ENCODE measurements at places on chromosomes 7 and 10.

DNA sequence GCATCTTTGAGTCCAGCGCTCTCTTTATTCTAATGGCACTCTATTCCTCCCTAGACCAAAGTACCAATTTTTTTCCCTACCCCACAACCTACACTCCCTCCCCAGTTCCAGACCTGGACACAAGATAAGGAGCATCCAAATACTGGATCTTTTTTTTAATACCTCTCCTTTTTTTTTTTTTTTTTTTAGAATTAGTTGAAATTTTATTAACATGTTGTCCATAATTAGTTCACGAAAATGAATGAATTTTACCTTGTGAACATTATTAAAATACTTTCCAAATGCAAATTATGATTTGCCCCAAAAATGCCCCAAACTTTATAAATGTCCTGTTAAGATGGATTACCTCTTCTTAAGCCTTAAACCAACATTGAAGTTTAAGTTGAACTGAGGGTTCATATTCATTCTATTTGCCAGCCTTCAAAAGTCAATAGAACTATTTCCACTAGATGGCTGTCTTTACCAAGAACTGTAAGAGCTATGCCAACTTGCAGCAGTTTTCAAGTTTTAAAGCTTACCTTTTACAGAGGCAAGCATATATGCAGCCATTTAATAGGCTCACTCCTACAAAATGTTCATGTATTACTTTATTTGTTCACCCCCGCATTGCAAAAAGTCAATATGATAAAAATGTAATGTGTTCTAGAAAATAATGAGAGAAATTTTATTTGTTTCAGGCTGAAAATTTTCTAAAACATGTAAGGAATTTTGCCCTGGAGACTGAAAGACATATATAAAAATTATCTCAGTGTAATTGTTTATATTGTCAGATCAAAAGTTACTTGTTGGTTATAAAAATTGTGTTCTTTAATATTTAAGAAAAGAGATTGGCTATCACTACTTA lies 39.7 kb upstream of the TNKS2 start:
- no peak for DNase-seq

DNA sequence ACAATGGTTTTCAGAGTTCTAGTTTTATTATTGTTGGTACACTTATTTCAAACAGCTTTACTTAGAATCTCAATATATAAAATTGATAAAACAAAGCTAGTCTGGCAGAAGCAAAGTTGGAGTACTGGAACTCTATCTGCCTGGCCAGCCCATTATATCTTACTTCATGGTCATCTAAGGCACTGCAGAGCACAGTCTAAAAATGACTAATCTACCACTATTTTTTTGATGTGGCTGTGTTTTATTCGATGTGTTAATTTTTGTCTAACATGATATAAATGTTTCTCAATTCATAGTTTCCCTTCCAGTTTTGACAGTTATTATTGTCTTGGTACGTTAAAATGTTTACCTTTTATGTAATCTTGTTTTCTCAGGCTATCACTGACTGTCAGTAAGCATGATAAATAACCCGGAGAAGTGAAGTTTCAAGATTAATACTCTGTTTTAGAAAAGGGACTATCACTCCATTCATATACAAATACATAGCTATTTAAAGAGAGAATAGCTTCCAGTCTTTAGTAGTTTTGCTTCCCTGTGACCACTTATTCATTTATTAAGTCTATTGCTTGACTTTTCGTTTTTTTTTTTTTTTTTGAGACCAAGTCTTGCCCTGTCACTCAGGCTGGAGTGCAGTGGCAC lies 60.6 kb upstream of the CSTF2T start:
- DNase-seq, result no peak

DNA sequence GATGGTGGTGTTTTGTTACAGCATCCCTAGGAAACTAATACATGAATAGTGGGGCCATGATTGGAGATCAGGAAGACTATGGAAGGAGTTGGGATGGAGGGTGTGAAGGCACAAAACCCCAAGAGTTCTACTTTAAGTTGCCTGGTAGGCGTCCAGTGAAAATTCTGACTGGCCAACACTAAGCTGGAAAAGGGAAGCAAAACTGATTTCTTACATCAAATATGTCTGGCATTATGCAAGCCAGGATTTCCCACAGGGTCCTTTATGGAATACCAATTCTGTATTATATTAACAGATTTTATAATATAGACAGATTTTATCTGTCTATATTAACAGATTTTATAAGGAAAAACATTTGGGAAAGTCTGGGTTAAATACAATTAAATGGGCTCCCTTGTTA lies 16.2 kb downstream of the CPVL start:
- DNase-seq, result no peak

- DNase-seq, result no peak
These were observed 342.6 kb upstream of the NRG3 start for GRCh38 chr10:81532403-81532802.

DNA sequence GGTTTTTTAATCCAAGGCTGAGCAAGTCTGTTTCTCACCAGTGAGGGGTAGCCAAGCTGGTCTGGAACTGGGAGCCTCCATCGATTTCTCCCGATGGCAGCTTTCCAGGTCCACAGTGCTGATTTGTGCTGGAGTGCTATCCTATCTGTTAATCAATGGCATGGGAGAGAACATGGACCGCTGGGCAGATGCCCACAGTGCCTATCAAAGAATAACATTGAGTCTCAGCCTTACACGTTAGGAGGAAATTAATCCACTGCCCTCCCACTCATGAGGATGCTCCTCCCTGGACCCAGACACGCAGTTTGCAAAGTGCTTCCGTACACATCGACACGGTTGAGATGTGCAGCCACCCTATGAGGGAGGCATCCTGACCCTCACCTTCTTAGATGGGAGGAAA lies 36.0 kb upstream of the CUX1 start:
- DNase-seq, result no peak

DNA sequence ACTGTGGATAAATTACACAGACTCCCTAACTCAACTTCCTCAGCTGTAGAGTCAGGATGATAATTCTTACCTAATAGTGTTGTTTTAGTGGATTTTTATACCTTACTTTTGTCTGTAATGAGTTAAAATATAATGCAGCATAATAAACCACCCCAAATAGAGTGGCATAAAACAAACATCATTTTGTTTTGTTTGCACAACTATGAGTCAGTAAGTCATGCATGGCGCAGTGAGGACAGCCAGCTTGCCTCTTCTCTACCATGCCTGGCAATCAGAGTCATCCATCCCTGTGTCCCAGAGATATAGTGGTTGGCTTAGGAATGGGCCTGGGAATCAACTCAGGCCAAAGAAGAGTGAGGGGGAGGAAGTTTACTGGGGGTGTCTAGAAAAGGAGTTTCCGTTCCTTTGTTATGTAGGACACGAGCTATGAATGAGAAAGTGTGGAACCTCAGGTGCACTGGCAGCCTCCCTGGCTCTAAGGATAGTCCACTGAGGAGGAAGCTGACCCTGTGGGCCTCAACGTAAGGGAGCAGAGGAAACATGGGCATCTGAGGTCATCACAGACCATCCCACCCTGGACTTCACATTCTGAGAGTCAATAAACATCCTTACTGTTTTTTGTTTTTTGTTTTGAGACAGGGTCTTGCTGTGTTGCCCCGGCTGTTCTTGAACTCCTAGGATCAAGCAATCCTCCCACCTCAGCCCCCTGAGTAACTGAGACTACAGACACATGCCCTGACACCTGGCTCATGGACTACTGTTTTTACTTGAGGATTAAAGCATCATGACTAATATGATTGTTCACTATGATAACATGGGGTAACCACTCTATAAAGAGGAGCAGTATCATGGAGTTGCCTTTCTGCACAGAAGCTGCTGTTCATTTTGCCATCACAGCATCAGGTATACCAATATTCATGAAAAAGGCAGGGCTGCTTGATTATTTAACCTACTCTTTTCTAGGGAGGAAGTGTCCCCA lies 21.0 kb upstream of the GRB10 start:
- no peak for DNase-seq

- DNase-seq, result no peak
These were observed 572 bp downstream of the CHST12 start for GRCh38 chr7:2403718-2404648.

GRCh38 chr7:98078197-98078870 lies 28.3 kb upstream of the LMTK2 start:
- DNase-seq, result no peak

DNA sequence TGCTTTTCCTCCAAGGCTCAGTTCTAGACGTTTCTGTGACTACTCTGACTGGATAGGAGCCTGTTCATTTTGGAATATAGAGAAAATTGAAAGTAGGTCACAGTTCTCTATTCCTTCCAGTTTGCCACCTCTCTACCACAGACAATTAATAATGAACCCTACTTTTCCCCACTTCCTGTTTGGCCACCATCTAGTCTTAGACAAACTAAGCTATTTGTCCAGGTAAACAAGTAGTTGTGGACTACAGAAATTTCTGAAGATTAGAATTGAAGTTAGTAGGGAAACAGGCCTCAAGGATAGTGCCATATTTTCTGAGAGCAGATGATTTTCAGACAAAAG lies 87.0 kb downstream of the AUTS2 start:
- no peak for DNase-seq

DNA sequence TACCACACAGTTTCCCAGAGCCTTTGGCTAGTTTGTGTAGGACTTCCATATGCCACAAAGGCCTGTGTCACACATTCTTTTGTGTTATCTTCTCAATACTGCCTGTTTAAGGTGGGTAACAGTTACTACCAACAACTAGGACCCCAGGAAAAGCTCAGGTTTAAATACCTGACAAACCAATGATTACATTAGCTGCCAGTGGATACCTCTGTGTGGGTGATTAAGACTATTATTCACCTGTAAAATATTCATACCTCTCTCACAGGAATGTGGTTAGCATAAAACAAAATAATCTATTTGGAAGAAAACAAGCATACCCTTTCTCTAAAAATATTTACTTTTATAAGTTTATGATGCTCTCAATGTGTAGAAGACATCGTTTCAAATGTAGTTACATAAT lies 1007.7 kb downstream of the NRG3 start:
- no peak for DNase-seq

DNA sequence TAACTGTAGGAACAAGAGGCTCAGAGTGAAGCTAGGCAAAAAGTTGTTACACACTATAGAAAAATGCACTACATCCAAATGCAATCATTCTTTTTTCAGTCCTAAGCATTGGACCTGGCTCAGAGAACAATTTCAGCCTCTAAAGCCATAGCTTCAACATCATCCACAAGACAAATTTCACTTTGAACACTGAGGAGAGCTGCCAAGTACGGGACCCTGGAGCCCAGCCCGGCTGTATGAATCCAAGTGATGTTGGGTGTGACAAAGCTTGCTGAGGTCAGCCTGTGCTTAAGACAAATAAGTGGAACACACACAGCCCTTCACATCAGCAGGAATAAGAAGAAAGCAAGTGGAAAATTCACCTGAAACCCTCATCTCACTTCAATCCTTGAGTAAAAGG lies 233.1 kb upstream of the PFKP start:
- no peak for DNase-seq

DNA sequence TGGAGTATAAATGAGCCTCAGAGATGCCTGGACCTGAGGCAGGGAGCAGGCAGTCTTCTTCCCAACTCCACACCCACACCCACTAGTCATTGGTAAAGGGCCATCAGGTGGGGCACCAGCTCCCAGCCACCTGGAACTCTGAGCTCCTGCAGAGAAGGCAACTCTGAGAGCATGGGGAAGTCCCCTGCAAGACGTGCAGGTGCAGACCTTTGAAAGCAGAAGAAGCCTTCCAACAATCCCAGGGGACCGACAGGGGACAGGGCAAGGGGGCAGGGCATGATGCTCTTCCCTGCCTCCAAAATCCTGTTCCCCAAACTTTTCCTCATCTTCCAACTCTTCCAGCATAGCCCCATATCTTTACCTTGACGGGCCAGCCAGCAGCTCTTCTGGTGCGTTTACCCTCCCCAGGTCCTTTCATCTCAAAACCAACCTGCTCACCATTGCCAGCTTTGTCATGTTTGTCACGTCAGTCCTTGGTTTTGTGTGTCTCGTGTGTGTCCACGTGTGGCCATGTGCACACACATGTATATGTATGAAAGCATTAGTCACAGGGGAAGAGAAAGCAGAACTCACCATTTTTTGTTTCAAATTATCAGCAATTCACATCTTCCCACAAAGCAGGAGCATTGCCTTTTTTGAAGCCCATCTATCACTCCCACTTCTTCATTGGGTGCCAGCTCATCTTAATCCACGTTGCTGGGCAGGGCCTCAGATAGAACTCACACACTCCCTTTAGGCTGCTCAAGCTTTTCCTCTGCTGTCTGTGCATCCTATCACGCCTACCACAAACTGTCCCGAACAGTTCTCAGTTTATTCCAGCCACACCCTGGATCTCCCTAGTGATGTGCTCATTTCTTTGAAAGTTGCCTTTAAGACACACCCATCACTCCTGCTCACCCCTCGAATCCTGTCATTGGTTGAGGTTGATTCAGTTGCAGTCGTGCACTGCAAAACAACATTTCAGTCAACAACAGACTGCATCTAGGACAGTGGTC lies 41.0 kb upstream of the AMPH start:
- DNase-seq, result no peak

GRCh38 chr7:92797693-92798092 lies 38.7 kb downstream of the CDK6 start:
- no peak for DNase-seq

DNA sequence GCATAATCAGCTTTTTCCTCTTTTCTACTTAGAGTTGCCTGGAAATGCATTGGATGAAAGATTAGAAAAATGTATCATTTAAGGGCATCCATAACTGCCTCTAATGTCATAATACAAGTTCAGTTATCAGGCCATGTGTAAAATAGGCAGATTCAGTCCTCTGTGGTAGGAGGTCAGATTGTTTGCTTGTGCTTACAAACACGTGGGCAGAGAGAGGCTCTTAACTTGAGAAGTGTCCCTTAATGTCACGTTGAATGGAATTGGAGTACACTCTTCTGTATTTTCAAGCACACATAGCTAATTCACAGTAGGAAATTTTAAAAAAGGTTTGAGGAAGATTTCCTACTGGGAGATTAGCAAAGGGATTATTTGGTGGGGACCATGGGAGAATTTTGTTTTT lies 359.8 kb upstream of the MTPN start:
- DNase-seq, result no peak

- DNase-seq, result no peak
These were observed 31.7 kb downstream of the ASB4 start for GRCh38 chr7:95517458-95517857.

GRCh38 chr7:74226633-74227032 lies 16.8 kb downstream of the LAT2 start:
- DNase-seq, result no peak

- DNase-seq, result no peak
These were observed 10.9 kb downstream of the FAM3C start for GRCh38 chr7:121385056-121385799.

GRCh38 chr10:116444527-116445142 lies 17.0 kb downstream of the PNLIPRP3 start:
- DNase-seq, result no peak

DNA sequence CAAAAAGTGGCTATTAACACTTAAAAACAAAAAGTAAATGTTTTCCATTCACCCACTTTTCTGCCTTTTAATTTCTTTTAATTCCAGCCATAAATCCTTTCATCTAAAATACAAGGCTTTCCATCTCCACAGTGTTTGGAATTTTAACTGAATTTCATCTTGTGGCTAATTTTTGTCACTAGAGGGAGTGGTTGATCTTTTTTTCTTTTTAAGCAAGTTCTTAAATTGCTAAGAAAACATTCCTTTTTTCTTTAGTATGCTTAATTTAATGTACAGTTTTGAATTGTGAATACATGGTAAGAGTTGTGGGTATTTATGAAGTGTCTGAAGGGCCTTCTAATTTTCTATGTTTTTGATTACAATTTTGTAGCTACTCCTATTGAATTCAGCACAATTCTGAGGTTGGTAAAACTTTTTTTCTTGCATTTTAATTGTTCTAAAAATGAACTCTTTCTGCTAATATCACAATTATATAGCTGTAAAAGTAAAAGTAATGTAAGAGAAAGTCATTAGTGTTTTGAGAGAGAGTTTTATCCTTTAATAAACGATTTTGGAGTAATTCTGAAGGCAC lies 54.9 kb upstream of the ANK3 start:
- DNase-seq, result no peak

All from activated CD8-positive, alpha-beta memory T cell treated with anti-CD3 and anti-CD28 coated beads for 4 hours (primary cell).